ENCODE measurements at places on chromosomes 7 and 10.

- DNase-seq, result no peak
Observed at GRCh38 chr7:22952306-22953015, 61.5 kb downstream of the HYCC1 start.

GRCh38 chr7:359766-360361 lies 69.9 kb downstream of the FOXL3 start:
- DNase-seq, result no peak

GRCh38 chr10:43606323-43607198 lies at the start of gene ZNF485:
Gene ZNF485 (plus strand): TSS chr10:43606438. CDS start chr10:43607051, 613 bp downstream.
- peak; percentile 85 for DNase-seq

GRCh38 chr10:81995254-81995653 lies 120.3 kb downstream of the NRG3 start:
- DNase-seq, result no peak

DNA sequence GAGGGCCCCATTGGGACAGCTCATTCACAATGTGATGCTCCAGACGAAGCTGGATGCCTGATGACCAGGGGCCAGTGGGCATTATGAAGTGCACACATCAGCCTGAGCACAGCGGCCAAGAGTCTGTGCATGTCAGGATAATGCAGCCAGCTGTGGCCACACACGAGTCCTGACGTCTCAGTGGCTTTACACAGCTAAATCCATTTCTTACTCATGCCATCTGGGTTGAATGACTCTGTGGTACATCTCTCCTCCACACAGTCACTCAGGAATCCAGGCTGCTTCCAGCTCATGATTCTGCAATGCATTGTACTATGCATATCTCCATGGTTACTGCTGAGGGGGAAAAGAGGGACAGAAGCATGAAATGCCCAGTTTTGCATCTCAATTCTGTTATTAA lies 123.6 kb downstream of the PRLHR start:
- DNase-seq, result no peak

- DNase-seq, result peak; percentile 43
Observed at GRCh38 chr10:131242007-131242406, 69.5 kb downstream of the TCERG1L start.

DNA sequence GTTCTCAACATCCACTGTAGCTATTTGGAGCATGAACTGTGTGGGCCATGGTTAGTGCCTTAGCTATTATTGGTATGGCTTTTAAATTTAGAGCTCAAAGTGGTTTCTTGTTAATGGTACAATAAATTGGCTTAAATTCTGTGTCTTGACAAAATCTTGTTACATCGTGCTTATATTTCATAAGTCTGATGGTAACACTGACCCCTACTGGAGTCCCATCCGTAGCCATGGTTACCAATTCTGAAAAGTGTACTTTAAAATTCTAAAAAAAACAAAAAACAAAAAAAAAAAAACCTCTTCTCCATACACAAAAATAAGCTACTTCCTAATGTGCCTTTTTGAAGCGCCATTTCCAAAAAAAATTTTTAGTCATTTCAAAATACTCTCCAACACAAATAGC lies 6.4 kb upstream of the RPP30 start:
- peak; percentile 1 for DNase-seq

DNA sequence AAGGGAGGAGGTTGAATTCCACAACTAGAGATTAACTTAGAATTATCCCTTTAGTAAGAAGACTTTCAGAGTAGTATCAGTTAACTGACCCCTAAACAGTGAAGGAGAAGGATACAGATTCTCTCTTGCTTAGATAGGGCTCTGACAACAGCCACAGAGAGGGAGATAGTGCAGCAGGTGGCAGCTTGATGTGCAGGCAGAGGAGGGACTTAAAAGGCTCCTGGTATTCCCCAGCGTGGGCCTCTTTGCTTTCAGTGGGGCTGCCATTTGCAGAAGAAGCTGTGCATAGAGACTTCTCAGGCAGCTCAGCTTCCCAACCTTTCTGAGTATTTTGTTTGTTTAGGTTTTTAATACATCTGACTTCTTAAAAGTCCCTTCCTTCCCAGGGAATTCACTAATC lies 16.0 kb downstream of the FZD1 start:
- peak; percentile 85 for DNase-seq

All from NCI-H82 (cell line).